ENCODE measurements at places on chromosomes 7 and 10.

GRCh38 chr7:40755438-40755837 is 620.6 kb downstream of the SUGCT start:
- no peak for DNase-seq

GRCh38 chr10:125911990-125912389 is 15.6 kb downstream of the FANK1 start:
- DNase-seq, result no peak

DNA sequence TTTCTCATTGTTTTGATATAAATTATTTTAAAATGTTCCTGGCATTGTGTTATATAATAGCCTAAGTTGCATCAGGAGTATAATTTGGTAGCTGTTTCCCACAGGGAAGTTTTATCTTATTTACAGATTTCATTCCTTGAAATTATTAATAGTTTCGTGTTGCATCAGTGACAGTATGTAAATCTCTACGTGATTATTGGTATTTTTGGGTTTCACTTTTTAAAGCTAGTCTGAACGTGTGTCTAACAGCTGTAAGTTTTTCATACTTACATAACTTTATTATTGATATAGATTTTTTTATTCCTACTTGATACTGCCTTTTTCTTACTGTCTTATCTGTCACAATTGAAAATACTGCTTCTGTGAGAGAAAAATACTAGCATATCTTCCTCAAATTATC is 167.9 kb downstream of the PHF14 start:
- DNase-seq, result no peak

- DNase-seq, result no peak
Observed at GRCh38 chr10:115063701-115064658, 29.2 kb upstream of the ATRNL1 start.

- DNase-seq, result no peak
Observed at GRCh38 chr10:83678850-83679249, 460.5 kb upstream of the GHITM start.

- no peak for DNase-seq
Observed at GRCh38 chr7:106862317-106863089, 2.6 kb upstream of the PIK3CG start.

DNA sequence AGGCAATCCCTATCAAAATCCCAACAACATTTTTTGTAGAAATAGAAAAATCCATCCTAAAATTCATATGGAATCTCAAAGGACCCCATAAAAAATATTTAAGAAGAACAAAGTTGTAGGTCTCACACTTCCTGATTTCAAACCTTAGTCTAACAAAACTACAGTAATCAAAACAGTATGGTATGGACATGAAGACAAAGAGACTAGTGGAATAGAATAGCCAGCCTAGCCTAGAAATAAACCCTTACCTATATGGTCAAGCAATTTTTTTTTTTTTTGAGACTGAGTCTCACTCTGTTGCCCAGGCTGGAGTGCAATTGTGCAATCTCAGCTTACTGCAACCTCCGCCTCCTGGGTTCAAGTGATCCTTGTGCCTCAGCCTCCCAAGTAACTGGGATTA is 3.6 kb upstream of the TMEM120A start:
- DNase-seq, result no peak

DNA sequence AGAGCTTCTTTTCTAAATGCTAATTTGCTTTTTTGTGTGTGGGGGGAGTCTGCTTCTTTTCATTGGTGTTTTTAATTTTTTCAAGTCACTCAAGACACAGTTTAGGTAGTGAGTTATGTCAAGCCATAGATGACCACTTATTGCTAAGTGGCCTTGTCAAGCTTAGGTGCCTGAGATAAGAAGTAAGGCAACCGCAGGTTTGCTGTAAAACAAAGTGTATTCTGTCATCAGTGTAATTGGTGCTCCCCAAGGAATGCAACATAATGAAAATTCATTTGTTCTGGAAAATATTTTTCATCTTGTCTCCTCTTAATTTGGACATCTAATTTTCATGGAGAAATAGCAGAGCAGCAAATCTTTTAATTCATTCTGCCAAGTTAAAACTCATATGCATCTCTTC is 249.6 kb downstream of the EXOC4 start:
- DNase-seq, result no peak

GRCh38 chr10:71840177-71840957 is 10.7 kb downstream of the PSAP start:
- no peak for DNase-seq

GRCh38 chr7:50331564-50332208 is 27.2 kb downstream of the IKZF1 start:
- no peak for DNase-seq

- no peak for DNase-seq
Observed at GRCh38 chr7:35289376-35289775, 35.5 kb upstream of the TBX20 start.

DNA sequence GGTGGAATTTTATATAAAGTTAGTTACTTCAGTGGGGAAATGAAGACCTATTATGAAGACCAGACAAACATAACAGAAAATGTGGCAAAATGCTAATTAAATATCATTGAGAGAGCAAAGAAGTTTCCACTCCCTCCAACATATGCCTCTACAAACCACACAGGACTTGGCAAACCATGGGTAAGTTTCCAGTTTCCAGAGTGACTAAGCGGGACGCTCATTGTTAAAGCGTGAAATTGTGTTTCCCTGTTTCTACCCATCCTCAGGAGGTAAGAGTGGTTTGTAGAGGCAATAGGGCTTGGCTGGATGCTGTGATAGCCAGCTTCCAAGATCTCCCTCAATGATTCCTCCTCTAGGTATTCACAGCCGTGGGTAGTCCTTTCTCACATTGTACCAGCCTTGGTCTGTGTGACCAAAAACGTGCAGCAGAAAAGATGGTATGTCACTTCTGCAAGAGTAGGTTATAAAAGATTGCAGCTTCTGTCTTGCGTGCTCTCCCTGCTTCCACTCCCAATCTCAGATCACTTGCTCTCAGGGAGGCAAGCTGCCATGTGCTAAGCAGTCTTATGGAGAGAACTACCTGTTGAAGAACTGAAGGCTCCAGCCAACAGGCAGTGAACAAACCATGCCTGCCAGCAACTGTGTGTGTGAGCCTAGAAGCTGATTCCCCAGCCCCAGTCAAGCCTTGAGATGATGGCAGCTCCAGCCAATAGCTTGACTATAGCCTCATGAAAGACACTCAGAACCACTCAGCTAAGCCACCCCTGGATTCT is 35.7 kb downstream of the CBX3 start:
- no peak for DNase-seq

- no peak for DNase-seq
Observed at GRCh38 chr10:92052088-92052487, 128.5 kb downstream of the BTAF1 start.

DNA sequence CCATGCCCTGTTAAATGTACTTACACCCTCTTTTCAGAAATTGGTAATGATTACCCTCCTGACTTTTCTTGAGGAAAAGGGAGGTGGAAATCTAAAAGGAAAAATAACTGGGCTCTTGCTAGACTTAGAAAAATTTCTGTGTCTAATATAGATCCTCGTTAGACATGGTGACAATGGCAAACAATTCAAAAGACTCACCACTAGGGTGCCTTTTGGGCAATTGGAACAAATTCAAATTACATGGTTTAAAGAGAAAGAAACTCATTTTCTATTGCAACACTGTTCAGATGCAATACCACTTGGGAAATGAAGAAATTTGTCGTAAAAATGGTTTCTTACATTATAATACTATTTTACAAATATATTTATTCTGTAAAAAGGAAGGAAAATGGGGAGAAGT is 950.1 kb downstream of the GRM8 start:
- no peak for DNase-seq

- DNase-seq, result no peak
Observed at GRCh38 chr10:29160150-29160617, 128.7 kb upstream of the LYZL1 start.

DNA sequence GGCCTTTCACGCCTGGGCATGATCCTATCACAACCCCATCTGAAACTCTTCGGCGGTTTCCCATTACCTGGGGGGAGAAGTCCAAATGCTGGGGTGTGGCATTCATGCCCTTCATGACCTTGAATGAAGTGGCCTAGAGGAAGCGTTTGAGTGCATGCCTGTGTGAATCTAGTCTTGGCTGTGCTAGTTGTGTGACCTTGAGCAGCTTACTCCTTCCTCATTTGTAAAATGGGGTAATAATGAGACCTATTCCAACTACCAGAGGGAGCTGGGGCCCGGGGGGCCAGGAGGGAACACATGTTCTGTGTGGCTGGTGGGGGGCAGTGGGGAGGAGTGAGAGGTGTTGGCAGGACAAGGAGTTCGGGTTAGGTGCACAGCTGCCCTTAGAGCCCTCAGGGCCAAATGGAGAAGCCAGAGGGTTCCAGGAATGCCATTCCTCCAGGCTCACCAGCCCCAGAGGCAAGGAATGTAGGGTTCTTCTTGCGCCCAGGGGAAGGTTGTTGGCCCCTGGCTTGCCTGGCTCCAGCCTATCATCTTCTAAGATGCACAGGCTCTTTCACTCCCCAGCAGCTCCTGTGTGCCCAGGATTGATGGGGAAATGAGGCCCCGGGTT is 21.3 kb upstream of the TBRG4 start:
- no peak for DNase-seq

- no peak for DNase-seq
Observed at GRCh38 chr7:123727071-123727837, 21.5 kb downstream of the WASL start.

- no peak for DNase-seq
Observed at GRCh38 chr7:67549126-67549525, 552.5 kb downstream of the TYW1 start.

DNA sequence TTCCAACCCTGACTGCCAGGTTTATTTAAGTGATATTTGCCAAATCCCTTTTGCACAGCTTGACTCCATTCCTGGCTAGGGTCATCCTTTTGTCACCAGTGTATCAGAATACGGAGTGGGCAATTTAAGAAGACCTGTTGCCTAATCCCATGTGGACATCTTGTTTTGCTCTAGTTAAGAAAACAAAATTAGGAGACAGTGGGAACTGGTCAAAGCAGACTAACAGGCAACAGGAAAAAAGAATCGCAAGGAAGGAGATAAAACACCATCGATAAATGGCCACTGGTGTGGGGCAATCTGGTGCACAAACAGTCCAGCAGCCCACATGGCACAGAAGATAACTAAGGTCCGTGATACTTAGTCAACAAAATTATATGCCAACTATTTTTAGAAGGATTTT is 21.4 kb downstream of the KDM7A start:
- DNase-seq, result no peak

DNA sequence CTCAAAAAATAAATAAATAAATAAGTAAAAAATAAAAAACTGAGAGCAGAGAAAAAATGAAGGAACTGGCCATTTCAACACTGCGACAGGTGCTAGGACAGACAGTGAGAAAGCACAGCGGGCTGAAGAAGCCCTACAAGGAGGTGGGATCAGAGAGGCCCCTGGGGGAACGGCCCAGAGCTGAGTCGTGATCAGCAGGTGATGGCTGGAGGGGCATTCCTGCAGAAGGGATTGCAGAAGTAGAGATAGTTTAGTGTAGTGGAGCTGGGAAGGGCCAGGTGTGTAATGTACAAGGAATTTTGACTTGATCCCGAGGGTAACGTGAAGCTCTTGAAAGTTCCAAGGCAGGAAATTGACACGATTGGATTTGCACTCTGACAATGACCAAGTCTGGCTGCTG is 112.1 kb downstream of the CUL2 start:
- DNase-seq, result no peak

- no peak for DNase-seq
Observed at GRCh38 chr10:62839590-62839989, 23.4 kb upstream of the EGR2 start.

DNA sequence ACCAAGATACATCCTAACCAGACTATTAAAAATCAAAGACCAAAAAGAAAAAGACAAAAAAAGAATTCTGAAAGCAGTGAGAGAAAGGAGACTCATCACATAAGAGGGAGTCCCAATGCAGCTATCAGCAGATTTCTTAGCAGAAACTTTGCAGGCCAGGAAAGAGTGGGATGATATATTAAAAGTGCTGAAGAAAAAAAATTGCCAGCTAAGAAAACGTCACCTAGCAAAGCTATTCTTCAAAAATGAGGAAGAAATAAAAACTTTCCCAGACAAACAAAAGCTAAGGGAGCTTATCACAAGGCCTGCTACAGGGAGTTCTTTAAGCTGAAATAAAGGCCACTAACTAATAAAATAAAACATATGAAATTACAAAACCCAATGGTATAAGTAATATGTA is 40.5 kb upstream of the CDK6 start:
- no peak for DNase-seq

DNA sequence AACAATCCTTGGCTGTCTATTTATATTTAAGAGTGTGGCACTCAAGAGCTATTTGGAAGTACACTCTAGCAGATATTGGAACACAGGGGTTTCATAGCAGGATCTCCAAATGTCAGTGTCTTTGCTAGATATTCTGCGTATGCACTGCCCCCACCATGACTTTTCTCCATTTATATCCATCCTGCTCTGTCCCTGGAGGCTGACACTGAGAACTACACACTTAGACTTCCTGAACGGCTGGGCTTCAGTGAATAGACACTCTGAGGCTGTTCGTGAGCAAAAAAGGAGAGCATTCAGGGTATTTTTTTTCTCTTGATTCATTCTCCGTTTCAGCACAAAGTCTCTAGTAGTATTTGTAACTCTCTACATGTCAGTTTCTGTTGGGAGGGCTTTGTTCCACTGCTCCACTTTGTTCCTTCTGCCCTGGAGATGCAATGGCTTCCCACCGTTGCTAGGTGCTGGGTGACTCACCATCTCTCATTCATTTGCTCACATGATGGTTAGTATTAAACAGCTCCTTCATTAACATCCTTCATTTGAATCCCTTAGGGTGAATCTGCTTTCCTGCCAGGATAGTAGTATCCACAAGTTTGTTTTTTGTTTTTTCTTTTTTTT is 155.9 kb upstream of the SLC13A1 start:
- no peak for DNase-seq

- DNase-seq, result no peak
Observed at GRCh38 chr7:156833312-156833711, 59.7 kb downstream of the LMBR1 start.

GRCh38 chr10:24331457-24331856 is 122.5 kb downstream of the KIAA1217 start:
- DNase-seq, result no peak

- no peak for DNase-seq
Observed at GRCh38 chr7:48637382-48637781, 287.0 kb upstream of the CDC14C start.

DNA sequence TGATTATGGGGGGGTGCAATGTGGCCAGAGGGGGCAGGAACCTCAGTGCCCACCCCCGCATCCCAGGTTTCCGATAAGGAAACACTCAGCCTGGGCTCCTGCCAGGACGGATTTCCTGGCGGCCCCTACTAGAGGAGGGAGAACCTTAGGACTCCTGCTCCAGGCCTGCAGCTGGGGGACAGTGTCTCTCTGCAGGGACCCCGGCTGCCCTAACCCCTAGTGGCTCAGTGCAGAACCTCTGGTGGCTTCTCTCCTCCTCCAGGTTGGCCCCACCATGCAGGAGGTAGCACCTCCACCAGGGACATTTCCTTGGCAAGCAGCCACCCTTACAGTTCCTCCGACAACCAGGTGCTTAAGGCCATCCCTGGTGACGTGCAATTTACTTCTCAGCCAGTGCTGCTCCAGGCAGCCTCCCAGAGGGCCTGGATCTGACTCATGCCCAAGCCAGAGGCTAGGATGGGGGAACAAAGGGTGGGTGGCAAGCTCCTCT is 31.9 kb downstream of the SH2B2 start:
- no peak for DNase-seq
